AG09319 (cell line): ENCODE measurements at places on chromosomes 12 and 14.

DNA sequence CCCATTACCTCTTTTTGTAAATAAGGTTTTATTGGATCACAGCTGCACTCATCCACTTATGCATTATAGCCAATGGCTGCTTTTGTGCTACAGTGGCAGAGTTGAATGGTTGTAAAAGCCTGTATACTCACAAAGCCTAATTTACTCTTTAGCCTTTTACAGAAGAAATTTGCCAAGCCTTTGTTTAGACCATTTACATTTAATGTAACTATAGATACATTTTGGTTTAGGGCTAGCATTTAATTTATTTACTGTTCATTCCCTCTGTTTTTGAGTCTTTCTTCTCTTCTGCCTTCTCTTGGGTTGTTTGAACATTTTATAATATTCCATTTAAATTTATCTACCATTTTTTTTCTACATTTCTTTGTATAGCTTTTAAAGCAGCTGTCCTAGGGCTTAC lies 217.1 kb upstream of the AMIGO2 start:
- DNase-seq, result no peak

- no peak for DNase-seq
Measured at GRCh38 chr14:91893007-91893406, 25.7 kb upstream of the TC2N start.

DNA sequence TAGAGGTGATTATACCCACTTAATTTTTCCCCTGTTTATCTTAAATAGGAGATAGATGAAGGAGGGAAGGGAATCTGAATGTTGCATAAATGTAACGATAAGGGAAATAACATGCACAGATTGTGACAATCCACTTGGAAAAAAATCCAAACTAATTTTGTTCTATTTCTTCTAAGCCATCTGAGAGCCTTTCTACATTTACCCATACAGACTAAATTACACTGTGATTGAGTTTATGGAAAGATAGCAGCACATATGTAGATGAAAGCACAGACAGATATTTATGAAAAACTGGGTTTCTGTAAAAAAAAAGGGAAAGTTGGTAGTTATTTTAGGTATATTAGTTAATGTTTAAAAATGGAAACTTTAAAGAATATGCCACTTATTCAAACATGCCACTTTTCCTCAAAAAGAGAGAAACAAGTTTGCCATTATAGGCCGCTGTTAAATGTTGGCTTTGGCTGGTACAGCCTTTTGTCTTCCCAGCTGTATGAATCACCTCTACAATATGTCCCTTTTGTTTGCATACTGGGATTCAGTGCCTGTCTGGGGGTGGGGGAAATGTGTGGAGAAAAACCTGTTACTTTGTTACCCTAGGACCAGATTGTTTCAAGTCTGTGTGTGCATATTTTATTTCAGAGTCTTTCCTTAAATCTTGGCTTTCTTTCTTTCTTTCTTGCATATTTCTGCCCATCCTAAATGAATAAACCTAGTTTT lies 470.2 kb upstream of the LMO3 start:
- no peak for DNase-seq

- DNase-seq, result no peak
Measured at GRCh38 chr12:66032739-66033138, 97.8 kb downstream of the LLPH start.

DNA sequence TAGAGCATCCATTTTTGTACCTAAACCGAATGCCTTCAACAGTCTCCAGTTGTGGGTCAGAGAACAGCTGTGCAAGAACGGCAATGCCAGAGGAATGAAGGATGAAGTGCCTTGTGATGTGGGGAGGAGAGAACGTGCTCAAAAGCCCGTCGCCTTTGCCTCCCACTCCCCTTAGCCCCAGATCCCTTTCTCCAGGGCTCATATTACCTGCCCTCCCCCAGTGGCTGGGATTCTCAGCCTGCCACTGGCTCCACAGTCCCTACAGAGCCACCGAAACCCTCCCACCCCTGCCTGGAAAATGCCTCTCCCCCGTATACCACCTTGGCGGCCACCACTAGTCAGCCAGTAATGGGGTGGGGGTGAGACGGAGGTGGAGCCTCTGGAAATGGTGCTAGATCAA lies 158.5 kb downstream of the ZFP36L1 start:
- DNase-seq, result no peak

- no peak for DNase-seq
Measured at GRCh38 chr14:68953196-68953555, 25.9 kb downstream of the ACTN1 start.

- no peak for DNase-seq
Measured at GRCh38 chr12:23004473-23005020, 379.6 kb downstream of the ETNK1 start.

GRCh38 chr12:17108877-17109541 lies 503.0 kb upstream of the LMO3 start:
- no peak for DNase-seq

DNA sequence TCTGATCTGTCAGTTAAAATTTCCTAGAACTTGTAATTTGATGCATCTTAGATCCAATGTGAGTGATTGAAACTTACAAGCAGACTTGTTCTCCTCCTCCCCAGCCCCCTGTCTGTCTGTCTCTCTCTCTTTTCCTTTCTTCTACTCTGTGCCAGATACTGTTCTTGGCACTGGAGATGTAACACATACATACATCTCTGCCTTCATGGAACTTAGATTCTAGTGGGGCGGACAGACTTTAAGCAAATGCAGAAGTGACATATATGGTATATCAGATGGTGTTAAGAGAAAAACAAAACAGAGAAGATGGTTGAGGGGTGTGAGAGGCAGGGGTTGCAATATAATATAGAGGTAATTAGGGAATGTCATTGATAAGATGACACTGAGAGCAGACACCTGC lies 6.6 kb downstream of the CHST11 start:
- no peak for DNase-seq

GRCh38 chr12:45381351-45381750 lies 165.5 kb downstream of the ANO6 start:
- no peak for DNase-seq

GRCh38 chr12:43884683-43885410 lies 49.0 kb downstream of the TMEM117 start:
- DNase-seq, result no peak

DNA sequence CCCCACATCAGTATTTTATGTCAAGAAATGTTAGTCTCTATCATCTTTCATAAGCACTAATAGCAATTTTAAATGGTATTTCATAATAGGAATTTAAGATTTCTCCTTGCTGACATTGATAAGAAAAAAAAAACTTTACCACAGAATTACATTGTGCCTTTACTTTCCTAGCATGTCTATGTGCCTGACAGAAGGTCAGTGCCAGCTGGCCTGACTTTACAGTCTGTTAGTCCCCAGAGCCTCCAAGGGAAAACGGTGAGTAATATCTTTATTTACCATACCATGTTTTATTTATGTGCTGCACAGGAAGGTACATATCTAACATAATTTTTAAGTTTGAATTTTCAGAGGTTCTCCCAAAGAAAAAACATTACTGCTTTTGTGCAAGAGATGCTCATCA lies 152.0 kb upstream of the AEBP2 start:
- DNase-seq, result no peak

DNA sequence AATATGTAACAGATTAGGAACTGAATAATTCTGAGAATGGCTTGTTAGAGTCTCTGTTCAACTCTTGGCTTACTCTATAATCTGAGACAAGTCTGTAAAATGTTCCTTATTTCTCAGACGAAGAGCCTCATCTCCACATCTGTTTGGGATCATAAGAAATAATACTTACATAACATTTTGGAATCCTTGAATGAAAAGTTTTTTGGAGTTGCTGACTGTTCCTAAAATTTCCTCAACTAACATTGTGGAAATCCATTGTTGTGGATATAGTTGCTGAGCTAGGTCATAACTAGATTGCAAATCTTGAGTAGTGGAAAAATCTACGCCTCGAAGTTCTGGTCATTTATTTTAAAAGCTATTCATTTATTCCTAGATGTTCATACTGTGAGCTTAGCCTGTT lies 402.9 kb downstream of the ZFP36L1 start:
- no peak for DNase-seq

DNA sequence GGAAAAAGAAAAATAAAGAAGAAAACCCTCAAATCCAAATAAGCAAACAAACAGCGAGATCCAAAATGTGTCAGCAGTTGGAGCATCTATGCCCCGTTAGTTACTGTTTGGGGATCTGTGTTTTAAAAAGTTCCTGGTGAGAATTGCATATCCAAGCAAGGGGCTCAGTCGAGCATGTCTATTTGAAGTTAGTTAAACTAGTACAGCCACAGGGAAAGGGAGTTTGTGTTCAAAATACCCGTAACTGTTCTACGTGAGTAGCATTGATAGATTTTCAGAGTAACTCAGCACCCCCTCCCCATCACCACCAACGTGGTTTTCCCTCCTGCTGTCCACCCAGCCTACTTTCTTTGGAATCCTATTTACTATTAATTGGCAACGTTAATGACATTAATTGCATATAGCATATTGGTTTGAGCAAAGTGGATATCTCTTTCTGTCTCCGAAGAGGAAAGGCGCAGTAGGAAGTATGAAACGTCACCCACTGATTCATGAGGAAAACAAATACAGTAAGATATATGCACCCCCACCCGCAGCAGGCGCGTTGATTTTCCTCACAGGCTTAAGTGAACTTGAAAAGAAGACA lies 1.5 kb downstream of the NPAS3 start:
- DNase-seq, result no peak

- no peak for DNase-seq
Measured at GRCh38 chr14:26370115-26370514, 227.7 kb downstream of the NOVA1 start.

DNA sequence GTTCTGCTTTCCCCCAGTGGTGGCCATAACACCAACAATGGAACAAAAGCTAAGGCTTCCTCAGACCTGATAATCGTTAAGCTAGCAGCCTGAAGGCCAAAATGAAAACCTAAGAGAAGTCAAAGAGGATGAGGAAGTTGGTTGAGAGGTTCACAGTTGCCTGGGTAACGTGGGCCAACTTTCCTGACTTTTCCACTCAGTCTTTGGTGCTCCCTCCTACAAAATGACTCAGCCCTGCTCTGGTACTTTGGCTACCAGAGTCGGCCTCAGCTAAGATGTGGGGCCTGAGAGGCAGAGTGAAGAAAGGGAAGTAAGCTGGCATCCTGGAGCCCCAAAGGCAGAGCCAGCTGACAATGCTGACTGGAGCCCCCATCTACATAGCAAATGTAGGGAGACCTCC lies 14.9 kb upstream of the FKBP11 start:
- DNase-seq, result no peak

- DNase-seq, result no peak
Measured at GRCh38 chr12:105427883-105428282, 97.4 kb downstream of the C12orf75 start.

- DNase-seq, result peak; percentile 12
Measured at GRCh38 chr14:24032727-24033418, 18.9 kb upstream of the CARMIL3 start.

GRCh38 chr14:64580467-64580866 lies 30.7 kb downstream of the PPP1R36 start:
- DNase-seq, result no peak

DNA sequence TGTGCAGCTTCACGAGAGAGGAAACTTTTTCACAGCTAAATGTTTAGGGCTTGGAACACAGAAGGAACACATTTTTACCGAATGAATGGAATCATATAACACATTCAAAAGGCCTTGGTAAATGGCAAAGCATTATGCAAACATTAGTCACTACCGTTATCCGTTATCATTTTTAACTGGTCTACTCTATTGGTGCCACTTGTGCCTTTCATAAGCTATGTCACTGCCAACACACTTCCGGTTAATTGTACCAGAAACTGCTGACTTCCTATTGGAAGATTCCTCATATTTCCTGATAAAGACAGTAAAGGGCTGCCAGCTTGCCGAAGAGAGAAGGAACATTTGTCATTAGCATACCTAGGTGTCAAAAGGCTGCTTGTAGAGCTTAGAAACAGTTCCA lies 169.2 kb downstream of the APAF1 start:
- DNase-seq, result no peak

DNA sequence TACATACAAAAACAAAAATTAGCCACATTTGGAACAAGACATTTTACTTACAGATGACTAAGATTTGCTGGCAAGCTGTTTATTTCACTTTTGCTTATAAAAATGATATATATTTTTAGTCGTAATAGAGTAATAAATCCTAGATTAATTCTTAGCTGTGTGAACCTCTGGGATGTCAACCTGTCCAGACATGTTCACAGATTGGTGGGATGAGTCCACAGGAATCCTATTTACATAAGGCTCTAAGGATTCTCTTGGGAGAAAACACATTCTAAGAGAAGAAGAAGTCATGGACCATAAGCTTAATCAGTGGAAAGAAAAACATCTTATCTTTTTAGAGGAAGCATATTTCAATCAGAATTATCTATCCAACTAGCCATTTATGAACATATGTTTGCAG lies 797.4 kb downstream of the C12orf50 start:
- DNase-seq, result no peak

DNA sequence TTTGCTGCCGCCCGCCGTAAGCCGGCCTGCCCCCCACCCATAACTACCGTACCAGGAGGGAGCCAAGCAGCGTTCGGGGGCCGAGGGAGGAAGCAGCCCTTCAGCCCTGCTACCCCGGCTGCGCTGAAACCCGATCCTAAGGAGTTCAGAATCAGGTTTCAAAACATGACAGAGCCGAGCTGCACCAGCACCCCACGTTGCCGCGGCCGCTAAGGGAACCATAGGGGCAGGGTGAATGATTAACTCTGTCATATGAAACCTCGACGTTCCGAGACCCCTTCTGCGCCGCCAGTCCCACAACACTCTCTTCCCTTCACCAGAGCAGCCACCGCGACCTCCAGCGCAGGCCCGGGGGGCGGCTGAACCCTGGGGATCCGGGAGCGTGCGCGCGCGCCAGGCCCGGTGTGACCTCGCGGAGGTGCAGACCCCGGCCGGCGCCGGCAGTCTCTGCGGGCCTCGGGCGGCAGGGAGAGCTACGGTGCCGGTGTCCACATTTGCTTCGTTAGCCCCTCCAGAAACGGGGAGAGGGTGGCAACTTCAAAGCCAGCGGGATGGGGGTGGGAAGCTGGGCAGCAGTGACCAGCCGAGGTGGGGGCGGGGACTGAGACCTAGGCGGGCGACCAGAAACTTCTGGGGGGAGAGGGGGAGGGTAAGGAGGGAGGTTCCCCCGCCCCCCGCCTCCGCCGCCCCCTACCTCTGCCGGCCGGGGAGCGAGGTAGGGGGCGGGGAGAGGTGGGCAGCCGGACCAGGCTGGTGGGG lies 1.6 kb downstream of the SIX4 start:
- DNase-seq, result no peak

- DNase-seq, result no peak
Measured at GRCh38 chr12:2976581-2976996, 17.4 kb downstream of the TEAD4 start.

DNA sequence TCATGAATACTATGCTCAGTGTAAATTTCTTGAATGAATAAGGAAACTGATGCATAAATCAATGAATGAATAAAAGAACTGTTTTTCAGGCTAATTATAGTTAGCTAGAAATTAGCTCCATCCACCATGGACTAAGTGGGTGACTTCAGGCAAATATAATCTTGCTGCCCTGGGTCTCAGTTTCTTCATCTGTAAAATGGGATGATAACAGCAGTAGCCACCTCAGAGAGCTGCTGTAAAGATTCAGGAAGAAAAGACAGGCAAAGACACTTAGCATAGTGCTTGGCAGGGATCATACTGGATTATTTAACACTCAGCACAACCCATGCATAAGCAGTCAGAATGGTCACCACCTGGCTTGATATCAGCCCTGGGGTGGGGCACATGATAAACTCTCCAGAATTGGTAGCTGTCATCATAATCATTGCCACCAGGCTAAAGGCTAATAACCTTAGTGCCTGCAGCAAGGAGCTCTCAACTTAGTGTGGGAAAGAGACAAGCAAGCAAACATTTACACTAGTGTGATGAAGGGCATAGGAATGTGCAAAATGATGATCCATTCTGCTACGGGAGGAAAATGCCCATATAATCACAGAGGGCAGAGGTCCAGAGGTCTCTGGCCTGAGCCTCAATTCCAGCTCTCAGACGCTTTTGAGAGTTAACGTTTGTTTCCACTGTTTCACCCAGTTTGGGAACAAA lies 234.7 kb upstream of the TBX3 start:
- DNase-seq, result no peak
